Stimulated activated CD4-positive, alpha-beta T cell treated with anti-CD3 and anti-CD28 coated beads, Interleukin-1b, Interleukin-23, amount 100 ng/mL, for 1 hour (primary cell): ENCODE measurements at places on chromosomes 1 and 21.

GRCh38 chr21:31838586-31839355 lies 34.0 kb upstream of the HUNK start:
- no peak for DNase-seq

DNA sequence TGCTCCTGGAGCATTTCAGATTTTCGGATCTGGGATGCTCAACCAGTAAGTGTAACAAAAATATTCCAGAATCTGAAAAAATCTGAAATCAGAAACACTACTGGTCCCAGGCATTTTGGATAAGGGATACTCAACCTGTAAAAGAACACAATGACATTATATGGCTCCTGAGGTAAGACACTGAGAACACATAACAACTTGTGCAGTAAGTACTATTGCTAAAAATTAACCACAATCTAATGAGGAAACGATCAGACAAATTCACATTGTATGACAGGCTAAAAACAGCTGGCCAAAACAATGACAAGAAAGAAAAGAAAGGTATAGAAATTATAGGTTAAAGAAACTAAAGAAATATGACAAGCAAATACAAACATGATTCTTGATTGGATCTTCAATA lies 54.9 kb downstream of the LTN1 start:
- DNase-seq = no peak

- DNase-seq = no peak
Observed at GRCh38 chr1:223016890-223017289, 126.2 kb downstream of the TLR5 start.

- no peak for DNase-seq
Observed at GRCh38 chr1:11701551-11701961, 10.0 kb downstream of the DRAXIN start.

DNA sequence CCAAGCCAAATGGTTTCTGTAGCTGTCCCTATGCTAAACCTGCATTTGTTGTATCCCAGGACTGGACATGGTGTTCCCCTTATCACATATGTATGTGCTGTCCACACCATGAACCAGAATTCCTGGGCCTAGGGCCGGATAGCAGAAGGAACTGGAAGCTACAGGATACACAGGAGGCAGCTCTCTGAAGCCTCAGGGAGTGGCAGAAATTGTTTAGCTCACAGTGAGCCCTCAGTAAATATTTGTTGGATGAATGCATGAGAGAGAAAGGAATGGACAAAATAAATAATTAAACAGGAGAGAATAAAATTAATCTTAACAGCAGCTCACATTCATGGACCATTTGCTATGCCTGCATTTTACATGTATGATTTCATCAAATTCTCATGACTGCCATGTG lies 2.1 kb downstream of the NIPAL3 start:
- DNase-seq = no peak

DNA sequence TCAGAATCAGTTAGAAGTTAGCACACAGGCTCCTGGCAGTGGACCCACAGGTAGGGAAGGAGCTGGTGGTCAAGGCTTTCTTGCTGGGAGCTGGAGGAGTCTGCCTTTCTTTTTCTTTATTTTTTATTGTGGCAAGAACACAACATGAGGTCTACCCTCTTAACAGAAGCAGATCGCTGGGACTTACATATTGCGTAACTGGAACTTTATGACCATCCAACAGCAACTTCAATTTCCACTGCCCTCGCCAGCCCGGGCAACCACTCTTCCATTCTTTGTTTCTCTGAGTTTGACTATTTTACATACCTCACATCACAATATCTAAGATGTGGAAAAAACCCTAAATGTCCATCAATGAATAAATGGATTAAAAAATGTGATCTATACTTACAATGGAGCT lies 147.8 kb upstream of the AJAP1 start:
- DNase-seq = no peak

DNA sequence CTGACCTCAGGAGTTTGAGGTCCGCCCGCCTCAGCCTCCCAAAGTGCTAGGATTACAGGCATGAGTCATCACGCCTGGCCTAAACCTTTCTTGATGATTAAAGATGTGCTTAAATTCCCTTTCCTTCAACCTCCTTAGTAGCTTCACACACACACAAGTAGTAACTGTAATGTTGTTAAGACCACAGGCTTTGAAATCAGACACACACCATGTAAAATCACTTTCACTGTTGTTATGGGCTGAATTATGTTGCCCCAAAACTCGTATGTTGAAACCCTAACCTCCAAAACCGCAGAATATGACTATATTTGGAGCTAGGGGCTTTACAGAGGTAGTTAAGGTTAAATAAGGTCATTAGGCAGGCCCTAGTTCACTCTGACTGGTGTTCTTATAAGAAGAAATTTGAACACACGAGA lies 180.2 kb downstream of the NR5A2 start:
- DNase-seq = no peak

DNA sequence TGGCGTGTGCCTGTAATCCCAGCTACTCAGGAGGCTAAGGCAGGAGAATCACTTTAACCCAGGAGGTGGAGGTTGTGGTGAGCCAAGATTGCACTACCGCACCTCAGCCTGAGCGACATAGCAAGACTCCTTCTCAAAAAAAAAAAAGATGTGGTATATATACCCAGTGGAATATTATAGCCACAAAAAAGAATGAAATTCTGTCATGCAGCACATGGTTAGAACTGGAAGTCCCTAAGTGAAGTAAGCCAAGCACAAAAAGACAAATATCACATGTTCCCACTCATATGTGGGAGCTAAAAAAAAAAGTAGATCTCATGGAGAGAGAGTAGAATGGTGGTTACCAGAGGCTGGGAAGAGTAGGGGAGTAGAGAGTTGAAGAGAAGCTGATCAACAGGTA lies 18.7 kb downstream of the PSMB4 start:
- no peak for DNase-seq

DNA sequence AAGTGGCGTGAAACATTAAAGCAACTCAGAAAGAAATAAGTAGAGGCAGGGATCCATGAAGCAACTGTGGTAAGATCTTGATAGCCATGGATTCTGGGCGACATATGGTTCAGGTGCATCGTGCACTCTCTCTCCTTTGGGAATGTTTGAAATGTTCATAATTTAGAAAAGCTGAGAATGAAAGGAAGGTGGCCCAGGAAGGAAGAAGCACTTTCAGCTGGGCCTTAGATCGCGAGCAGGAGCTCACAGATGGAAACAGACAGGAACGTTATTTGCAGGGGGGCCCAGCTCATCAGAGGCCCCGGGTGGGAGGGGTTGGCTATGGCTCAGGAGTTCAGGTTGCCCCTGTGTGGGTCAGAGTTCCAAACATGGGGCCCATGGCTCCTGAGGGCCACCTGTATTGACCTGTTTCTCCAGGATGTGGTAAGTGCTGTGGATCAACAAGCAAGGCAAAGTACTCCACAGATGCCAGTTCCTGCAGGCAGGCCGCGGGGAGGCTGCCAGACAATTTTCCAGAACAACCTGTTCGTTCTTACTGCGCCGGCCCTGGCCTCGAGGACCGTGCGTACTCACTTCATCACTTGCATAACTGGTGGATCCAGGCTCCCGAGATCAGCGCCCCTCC lies 253.2 kb downstream of the TOMM20 start:
- no peak for DNase-seq
